Stimulated activated naive CD4-positive, alpha-beta T cell (primary cell): ENCODE measurements at places on chromosomes 4 and X.

GRCh38 chr4:123786163-123786915 lies 389.7 kb downstream of the SPRY1 start:
- DNase-seq = no peak

DNA sequence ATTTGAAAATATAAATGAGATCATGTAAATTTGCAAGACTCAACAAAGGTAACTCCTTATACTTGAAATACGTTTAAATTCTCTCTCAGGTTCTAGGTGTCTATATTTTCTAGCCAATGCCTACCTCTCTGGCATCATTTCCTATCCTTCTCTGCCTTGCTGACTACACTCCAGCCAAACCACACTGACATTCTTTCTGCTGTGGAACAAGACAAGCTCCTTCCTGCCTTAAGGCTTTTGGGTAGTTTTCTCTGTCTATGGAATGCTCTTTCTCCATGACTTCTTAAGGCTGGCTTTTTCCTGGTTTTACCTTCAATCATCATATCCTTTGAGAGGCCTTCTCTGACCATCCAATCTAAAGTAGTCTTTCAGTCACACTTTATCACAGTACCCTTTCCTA lies 201.0 kb downstream of the SPRY1 start:
- DNase-seq = no peak

GRCh38 chrX:74526764-74527163 lies 87.7 kb downstream of the RLIM start:
- no peak for DNase-seq

GRCh38 chr4:83212041-83212851 lies 72.4 kb downstream of the COQ2 start:
- DNase-seq = peak; percentile 93

DNA sequence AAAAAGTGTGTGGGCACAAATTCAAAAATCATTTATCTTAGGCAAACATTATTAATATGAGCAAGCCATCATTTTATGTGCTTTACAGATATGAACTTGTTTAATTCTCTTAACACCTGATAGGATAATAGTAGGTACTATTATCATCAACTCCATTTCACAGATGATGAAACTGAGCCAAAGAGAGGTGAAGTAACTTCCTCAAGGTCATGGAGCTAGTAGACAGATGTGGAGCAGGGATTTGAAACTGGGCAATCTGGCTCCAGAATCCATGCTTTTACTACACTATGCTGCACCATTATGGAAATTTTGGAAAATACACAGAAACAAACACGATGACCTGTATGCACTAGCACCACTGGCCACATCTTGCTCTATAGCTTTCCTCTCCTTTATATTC lies 1.0 kb upstream of the PIN4 start:
- DNase-seq = no peak

GRCh38 chr4:36322921-36323354 lies 41.5 kb downstream of the DTHD1 start:
- peak; percentile 67 for DNase-seq

GRCh38 chr4:53537606-53538005 lies 53.7 kb downstream of the LNX1 start:
- no peak for DNase-seq

- no peak for DNase-seq
Observed at GRCh38 chr4:146398896-146399445, 122.8 kb downstream of the SLC10A7 start.

- DNase-seq = no peak
Observed at GRCh38 chrX:78979789-78980464, 34.7 kb downstream of the P2RY10 start.

GRCh38 chrX:20016616-20016945 lies 25.7 kb upstream of the BCLAF3 start:
- DNase-seq = no peak

- no peak for DNase-seq
Observed at GRCh38 chrX:154050113-154050495, 30.4 kb upstream of the IRAK1 start.

DNA sequence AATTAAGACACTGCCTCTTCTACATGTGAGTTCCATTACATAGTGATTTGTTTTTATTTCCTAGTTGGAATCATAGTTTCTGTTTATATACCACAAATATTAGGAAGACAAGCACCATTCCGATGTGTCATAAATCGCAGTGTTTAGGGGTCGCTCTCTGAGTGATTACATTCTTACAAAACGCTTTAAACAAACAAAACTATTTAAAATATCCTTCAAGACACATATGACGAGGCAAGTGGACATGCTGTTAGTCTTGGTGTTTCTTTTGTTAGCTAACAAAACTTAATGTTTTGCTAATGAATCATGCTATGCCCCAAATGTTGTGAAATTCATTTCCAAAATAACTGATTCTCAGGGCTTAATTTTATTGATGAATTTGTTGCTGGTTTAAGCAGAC lies 1219.3 kb upstream of the PRKX start:
- no peak for DNase-seq

DNA sequence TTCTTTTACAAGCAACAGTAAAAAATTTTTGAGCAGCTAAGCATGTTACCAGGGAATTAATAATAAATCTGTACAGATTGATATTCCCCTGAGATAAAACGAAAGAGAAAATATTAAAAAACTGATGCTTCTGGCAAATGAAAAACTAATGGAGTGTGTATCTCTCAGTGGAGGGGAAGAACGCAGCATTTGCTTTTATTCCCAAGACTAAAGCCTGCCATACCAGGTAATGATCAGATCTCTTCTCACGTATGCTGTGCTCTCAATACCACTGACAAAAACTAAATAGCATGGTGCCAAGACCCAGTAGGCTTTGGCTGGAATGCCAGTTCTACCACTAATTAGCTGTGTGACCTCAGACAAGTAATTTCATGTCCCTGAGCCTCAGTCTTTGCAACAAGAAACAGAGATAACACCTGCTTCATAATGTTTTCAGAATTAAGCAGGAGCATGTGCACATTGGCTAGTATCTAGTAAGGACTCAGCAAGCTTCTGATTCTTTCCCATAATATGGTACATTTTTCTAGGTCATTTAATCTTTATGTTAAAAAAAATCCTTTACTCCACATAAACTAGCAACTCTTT lies 179.6 kb downstream of the CENPC start:
- DNase-seq = no peak

DNA sequence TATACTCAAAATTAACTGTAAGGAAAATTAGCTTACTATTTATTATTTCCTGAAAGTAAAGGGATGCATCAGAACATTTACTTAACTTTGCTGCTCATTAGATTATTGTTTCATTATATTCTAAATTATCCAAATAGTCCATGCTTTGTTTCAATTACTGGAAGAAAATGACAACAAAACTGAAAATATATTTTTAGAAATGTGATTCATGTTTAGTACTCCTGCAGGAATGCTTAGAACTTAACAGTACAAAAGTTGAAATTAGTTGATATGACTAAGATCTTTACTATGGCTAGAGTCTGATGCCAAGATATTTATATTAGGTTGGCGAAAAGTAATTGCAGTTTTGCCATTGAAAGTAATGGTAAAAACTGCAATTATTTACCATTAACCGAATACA lies 660.5 kb upstream of the PABPC4L start:
- no peak for DNase-seq

- DNase-seq = no peak
Observed at GRCh38 chr4:114272226-114272625, 292.8 kb upstream of the ARSJ start.

DNA sequence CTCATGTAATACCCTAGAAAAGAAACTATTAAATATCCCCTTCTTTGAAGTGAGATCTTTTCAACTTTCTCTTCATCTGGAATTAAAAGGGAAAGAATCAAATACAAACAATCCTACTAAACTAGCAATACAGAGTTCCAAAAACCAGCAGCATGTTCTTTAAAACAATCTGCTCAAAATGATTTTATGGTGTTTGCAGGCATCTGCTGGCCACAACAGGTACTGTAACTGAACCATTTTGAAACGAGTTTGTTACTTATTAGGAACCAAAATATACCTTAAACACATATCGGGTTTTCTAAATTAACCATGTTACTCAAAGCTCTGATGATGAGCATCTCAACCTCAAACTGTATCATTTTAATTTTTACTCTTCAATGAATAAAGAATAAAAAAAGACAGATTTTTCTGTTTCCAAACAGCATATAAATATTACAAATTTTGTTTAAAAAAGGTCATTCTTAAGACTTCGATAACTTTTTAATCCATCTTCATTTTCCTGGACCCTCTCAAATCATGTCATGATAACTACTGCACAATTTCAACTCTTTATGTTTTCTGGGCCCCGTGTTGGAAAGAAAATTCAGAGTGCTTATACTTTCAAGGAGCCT lies 56.5 kb downstream of the ARAP2 start:
- DNase-seq = no peak

GRCh38 chrX:94058728-94059382 lies 384.8 kb downstream of the FAM133A start:
- DNase-seq = no peak

- no peak for DNase-seq
Observed at GRCh38 chrX:318739-319578, at the start of gene GTPBP6. TSS of gene GTPBP6 (minus strand) at chrX:318796. CDS start at chrX:318787, 9 bp downstream.

GRCh38 chr4:117986321-117986720 lies 48.0 kb upstream of the NDST3 start:
- no peak for DNase-seq

GRCh38 chr4:8191136-8191747 lies 7.8 kb upstream of the SH3TC1 start:
- no peak for DNase-seq

GRCh38 chr4:148061795-148062194 lies 329.9 kb downstream of the ARHGAP10 start:
- no peak for DNase-seq

DNA sequence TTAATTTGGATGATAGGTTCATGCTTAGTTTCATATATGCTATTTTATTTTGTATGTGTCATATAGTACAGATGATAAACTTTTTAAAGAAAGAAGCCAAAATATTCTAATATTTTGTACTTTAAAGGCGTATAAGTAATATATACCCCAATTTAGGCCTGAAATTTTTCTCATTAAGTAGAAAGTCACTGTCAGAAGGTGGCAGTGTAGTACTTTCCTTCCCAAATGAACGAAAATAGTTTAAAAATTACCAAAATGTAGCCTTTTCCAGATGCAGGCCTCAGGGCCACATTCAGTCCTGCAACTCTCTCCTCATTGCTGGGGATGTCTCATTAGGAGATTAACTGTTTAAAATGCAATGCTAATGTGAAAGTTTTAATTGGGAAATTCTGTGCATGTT lies 1263.6 kb downstream of the C4orf33 start:
- DNase-seq = no peak

DNA sequence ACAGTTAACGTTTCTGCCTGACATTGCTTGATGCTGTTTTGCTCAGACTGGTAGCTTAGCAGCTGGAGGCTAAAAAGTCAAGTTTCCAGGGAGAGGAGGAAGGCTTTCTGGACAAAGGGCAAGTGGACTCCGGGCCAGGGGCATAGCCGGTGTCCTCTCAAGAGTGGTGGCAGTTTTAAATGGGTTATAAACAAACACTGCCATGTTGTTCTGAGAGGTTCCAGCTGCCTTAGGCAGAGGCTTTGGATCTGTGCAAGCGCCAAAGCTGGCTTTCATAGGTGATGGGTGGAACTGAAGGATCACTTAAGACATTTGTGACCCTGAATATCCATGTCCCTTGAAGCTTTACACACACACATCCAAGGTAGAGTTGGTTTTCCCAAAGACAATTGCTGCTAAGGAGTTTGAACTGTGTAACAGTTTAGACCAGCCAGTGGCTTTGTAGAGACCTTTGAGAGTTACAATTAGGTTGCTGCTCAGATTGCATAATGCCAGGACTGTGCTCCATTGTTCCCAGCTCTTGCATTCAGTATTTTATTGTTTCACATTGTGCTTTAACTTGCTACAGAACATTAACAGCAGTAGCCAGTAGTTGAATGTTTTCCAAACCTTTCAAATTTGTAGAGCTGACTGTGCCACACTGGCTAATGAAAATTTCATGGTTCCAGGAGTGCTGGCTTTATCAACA lies 54.1 kb upstream of the AP1S2 start:
- DNase-seq = no peak

- no peak for DNase-seq
Observed at GRCh38 chr4:174604198-174604597, 81.9 kb upstream of the HPGD start.

DNA sequence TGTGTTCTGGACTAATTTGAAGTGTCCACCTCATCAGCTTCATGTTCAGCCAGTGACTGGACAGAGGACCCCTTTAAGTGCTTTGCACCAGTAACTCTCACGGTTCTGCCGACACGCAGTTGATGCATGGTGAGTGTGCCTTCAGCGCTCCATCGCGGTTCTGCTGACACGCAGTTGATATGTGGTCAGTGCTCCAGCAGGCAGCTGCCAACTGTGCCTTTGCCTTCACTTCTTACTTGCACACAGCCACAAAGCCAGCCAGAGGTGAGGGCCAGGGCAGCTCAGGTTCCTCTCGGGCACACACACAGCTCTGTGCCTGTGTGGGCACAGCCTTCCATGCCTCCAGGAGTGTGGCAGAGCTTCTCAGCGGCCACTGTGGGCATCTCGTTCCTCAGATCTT lies 12.4 kb downstream of the NKX1-1 start:
- DNase-seq = no peak

- no peak for DNase-seq
Observed at GRCh38 chr4:111946800-111947199, 198.5 kb upstream of the FAM241A start.

DNA sequence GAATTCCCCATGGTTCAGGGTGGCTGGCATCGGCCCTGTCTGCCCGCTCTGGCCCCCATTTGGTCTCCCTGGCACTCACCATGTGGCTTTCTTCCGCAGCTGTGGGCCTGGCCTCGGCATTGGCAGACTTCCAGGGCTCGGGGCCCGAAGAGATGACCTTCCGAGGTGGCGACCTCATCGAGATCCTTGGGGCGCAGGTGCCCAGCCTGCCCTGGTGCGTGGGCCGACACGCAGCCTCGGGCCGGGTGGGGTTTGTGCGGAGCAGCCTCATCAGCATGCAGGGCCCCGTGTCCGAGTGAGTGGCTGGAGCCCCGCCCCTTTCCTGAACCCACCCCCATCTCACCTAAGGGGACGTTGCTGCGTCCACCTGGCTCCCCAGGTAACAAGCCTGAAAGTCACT lies 20.1 kb downstream of the SH3TC1 start:
- DNase-seq = no peak

DNA sequence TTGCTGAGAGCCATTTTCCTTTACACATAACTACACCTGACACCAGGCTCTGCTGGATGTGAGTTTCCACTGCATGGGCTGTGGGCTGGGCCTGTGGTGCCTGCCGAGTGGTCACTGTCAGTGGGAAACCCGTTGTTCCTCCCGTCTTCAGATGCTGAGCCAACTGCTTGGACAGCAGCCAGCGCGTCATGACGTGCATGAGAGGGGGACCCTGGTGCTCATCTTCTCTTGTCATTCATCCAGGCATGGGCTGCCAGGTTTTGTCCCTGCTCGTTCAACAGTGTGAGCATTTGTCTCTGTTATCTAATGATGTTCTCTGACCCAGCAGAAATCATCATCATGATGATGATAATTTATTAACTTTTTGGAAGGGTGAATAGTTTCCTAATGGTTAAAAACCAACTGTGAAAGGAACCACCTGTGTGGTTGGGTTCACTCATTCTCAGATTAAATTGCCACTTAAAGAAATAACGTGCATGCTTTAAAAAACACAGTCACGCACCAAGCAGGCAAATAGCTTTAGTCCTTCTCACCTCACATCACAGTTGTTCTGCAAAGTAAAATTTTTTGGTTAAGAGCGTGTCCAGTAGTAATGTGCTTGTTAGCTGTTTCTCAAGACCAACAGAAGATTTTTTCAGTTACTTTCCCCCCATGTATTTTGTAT lies 19.9 kb upstream of the CLDN34 start:
- DNase-seq = no peak
